ENCODE measurements at places on chromosomes 12 and 14.
A peak's percentile ranks its signal among the peaks of the same experiment; 100 is the strongest.

GRCh38 chr12:13030541-13031291 is 13.5 kb upstream of the FAM234B start:
- DNase-seq = no peak

GRCh38 chr12:388541-389141 is 479 bp downstream of the KDM5A start:
- peak; percentile 26 for DNase-seq

GRCh38 chr14:69572841-69573135 is 1.9 kb downstream of the CCDC177 start:
- no peak for DNase-seq

DNA sequence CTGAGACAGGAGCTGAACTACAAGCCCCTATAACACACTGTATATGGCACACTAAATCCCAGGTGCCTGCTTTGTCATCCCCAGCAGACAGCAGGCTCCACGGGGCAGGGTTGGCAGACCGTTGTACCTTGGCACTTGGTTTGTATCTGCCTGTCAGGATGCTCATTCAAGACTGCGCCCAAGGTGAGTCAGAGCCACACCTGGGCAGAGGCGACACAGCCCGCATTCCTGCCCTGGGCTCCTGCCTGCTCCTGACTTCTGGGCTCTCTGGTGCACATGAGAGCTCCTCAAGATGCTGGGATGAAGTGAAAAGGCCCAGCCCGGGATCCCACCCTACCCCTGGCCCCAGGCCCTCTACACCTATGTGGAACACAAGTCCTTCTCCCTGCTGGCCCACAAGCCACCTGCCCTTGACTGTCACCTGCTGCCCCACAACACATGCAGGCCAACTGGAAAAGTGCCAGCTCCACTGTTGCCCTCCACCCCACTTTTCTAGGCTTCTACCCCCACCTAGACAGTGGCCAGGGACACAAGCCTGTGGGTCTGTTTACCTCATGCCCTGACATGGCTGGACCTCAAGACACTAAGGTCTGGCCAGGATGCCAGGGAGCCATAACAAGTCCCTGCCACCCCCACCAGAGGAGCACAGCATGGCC is 30.8 kb upstream of the PNMA1 start:
- no peak for DNase-seq

DNA sequence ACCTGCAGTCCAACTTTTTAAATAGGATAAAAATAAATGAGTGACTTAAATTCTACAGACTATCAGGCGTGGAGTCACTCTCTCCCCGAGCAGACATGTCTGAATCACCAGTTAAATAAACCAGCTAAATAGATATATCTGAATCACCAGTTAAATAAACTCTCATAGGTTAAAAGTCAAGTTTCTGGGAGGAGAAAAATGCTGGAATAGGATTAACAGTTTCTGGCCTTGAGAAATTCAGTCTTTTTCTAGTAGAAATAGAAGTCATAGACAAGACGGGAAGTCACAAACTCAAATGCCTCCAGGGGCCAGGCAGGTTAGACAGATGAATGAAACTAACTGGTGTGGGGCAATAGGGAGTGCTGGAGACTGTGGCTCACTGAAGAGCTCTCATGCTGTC is 258.6 kb upstream of the TMEM132C start:
- DNase-seq = no peak

- DNase-seq = no peak
Measured at GRCh38 chr14:85257287-85257686, 272.7 kb upstream of the FLRT2 start.

- DNase-seq = no peak
Measured at GRCh38 chr14:103288076-103288766, 45.8 kb upstream of the EIF5 start.

- no peak for DNase-seq
Measured at GRCh38 chr14:75568791-75569190, 9.6 kb upstream of the FLVCR2 start.

GRCh38 chr12:15052691-15053090 is 79.8 kb downstream of the PDE6H start:
- DNase-seq = no peak

DNA sequence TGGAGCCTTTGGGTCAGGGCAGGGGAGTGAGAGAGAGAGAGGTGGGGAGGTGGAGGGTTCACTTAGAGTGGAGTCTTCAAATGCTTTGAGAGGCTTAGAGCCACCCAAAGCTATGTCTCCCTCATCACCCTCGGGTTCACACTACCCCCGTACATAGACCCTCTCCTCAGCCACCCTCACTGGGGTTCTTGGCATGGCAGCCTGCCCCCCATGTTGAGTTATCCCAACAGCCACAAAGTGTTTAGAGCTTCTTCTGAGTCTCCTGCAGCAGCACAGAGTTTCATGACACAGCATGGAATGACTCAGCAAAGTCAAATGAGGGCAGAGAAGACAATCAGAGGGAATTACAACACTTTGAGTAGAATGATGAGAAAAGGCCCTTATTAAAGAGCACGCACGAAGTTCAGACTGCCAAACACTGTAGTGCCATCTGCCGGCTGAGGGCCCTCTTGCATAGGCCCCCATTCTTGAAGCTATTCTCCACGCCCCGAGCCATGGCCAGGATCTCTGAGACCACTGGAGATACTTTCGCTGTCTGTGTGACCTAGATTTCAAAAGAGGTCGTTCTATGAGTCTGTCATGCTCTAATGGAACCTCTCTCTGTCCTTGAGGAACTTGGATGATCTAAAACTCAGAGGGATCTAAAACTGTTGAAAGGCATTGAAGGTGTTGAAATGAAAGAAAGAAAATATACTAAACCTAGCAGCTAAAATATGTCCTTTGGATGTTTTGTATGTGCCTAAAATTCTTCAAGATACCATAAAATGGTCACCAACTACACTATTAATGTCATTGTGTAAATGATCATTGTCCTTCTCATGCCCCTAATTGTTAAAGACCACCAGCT is 221.9 kb downstream of the PELI2 start:
- peak; percentile 96 for DNase-seq

- no peak for DNase-seq
Measured at GRCh38 chr14:105229099-105229655, 19.2 kb upstream of the BTBD6 start.

DNA sequence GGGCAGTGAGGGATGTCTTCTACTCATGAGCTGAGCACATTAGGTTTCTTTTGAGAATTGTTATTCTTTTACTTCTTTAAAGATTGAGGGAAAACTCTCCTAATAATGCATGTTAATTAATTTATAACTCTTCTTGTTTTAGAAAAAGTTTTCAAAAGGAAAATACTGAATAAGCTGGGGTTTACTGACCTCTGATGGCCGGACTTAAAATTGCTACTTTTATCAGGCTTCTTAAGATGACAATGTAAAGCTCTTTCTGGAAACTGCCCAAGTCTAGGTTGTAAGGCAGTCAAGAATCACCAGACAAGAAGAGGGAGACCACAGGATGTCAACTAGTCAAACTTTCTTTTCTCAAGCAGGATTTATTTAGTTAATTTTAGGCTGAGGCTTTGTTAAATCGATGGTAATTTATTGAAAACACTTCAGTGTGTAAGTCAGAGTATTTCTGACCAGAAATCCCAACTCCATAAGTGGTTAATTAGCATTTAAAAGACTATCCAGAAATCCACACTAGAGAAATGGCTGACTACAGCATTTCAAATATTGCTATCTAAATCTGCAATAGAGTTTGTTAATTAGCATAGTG is 82.1 kb downstream of the AVPR1A start:
- peak; percentile 77 for DNase-seq

- DNase-seq = no peak
Measured at GRCh38 chr12:21776175-21776574, 1.7 kb upstream of the KCNJ8 start.

DNA sequence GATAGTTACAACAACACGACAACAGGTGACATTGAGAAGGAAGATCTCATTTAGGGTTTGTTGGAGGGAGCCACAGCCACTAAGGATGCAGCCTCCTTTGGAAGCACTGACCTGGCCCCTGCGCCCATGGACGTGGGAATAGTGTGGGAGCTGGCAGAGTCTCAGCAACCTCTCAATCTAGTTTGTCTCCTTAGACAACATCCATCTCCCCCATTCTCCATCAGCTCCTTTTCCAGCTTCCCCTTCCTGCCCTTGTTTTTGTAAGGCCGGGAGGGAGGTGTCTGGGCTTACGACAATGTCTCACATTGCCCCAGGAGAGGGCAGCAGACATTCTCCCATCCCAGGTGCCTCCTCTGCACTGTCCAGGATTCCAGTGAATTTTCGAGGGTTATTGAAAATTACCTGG is 170.2 kb upstream of the PZP start:
- no peak for DNase-seq

- peak; percentile 74 for DNase-seq
Measured at GRCh38 chr14:91113829-91114078, at the start of gene DGLUCY. TSS of gene DGLUCY (plus strand) at chr14:91114073. CDS start at chr14:91160295, 46,222 bp downstream.

GRCh38 chr12:101567918-101568317 is 26.9 kb upstream of the MYBPC1 start:
- DNase-seq = no peak

GRCh38 chr12:80868576-80868975 is 69.2 kb downstream of the LIN7A start:
- DNase-seq = no peak

- peak; percentile 93 for DNase-seq
Measured at GRCh38 chr14:75454963-75455546, 27.2 kb downstream of the JDP2 start.

DNA sequence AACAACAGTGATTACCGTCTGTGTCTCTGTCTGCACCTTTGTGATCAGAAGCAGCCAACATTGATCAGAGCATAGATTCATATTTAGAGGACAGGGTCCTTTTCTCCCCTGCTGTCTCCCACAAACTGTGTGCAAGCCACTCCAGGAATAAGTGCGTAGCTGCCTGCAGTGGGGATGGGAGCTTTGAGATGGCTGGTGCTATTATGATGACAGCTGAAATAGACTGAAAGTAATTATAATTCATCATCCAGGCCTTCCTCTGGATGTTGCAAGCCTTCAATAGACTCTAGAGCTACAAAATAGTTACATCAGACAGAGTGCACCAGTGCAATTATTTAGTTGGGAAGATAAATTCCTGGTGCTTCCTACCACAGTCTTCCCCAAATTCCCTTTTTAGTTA is 68.1 kb downstream of the BORCS5 start:
- DNase-seq = peak; percentile 21

- DNase-seq = no peak
Measured at GRCh38 chr12:41188058-41188840, at the start of gene PDZRN4. TSS of gene PDZRN4 (plus strand) at chr12:41188320.

DNA sequence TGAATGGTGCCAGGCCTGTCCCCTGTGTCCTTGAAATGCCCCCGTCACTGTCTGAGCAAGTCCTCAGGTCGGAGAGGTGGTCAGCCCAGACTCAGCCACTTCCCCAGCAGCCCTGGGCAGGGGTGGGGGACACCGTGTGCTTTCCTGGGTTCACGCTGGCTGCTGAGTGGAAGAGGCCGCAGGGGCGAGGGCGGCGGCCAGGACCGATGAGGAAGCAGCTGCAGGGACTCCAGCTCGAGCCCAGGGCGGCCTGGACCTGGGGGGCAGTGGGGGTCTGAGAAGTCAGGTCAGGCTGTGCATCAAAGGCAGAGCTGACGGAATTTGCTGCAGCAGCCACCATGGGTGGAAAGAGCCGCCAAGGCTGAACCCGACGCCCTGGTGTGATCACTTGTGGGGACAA is 28.4 kb downstream of the NOC4L start:
- DNase-seq = no peak

DNA sequence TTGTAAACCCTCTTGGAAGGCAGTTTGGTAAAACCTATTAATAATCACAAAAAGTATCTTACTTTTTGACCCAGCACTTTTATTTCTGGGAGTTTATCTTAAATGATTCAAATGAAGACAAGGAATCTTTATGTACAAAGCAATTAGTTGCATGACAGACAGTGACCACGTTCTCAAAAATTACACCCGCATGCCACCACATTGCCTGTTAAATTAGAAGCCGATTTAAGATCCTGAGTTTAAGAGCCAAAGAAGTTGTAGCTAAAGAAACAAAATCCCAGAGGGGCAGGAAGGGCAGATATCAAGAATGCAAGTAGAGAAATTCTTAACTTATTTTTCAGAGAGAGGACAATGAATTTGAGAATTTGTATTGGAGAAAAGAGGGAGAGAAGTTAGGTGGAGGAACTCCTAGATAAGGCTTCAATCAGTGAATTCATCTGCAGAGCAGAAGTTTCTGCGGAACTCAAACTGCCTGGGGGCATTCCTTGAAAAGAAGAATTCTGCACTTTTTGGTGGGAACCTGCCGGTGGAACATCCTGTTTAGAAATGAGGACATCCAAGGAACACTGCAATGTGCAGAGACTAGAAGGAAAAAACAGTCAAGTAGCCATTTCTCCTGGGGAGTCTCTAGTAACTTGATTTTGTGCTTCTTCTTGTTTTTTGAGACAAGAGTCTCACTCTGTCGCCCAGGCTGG is 1.1 kb upstream of the RIOX1 start:
- DNase-seq = no peak

- DNase-seq = peak; percentile 75
Measured at GRCh38 chr14:81400852-81401251, 728 bp upstream of the STON2 start.

DNA sequence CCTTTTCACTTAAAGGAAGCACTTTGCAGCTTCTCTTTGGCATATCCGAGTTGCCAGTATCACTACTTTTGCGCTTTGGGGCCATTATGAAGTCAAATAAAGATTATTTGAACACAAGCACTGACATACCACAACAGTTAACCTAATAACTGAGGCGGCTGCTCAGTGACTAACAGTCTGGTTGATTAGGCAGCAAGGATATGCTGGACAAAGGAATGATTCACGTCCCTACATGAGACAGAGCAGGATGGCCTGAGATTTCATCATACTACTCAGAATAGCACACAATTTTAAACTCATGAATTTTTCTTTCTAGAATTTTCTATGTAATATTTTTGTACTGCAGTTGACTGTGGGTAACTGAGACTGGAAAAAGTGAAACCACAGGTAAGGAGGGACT is 56.9 kb upstream of the E2F7 start:
- peak; percentile 92 for DNase-seq

GRCh38 chr12:38161123-38162000 is 155.2 kb upstream of the ALG10B start:
- no peak for DNase-seq

DNA sequence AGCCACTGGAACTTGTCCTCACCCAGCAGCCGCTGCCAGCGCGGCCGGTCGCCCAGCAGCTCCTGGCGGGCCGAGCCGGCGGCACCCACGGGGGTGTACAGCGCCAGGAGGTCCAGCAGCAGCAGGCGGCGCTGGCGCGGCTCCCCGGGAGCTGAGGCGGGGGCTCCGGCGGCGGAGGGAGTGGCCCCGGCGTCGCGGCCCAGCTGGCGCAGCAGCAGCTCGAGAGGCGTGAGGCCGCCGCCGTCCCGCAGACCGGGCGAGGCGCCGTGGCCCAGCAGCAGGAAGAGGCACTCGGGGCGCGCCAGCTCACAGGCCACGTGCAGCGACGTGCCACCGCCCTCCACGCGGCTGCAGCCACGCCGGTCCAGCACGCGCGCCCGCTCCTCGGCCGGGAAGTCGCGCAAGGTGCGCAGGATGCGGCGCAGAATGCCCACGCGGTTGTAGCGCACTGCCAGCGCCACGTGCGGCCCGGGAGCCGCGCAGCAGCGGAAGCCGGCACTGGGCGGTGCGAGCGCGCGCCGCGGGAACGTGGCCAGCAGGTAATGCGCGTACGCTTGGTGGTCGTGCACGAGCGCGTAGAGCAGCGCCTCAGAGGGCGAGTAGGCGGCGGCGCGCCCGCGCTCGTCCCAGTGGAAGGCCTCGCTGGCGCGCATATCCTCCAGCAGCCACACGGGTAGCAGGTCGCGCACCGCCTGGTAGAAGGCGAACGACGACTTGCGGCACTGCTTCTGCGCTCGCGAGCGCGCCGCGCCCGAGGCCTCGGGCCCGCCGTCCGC is 2.3 kb downstream of the ANKRD9 start:
- DNase-seq = peak; percentile 45

GRCh38 chr12:52975820-52976573 is 27.1 kb downstream of the KRT18 start:
- peak; percentile 65 for DNase-seq
